Activated T-helper 1 cell treated with anti-CD3 and anti-CD28 coated beads, Interleukin-2, amount 50 U/mL, for 16 hours (primary cell): ENCODE measurements at places on chromosomes 6 and 20.
A peak's percentile ranks its signal among the peaks of the same experiment; 100 is the strongest.

GRCh38 chr20:18363708-18364107 is 75.4 kb downstream of the ZNF133 start:
- no peak for DNase-seq

DNA sequence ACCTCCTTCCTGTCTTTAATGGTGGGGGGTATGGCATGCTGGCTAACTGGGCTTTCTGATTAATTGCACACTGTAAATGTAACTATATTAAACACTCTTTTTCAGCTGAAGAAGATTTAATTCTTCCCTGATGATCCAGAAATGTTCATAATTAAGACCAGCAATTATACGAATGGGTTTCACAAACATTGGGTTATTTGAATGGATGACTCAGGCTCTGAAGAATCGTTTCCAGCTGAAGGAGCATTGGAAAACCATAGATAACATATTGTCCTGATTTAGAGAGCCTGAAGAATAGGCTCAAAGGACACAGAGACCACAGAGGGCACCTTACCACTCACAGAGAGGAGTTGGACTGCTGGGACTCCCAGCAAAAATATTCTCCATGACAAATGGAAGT is 130.7 kb upstream of the SSTR4 start:
- DNase-seq, result no peak

DNA sequence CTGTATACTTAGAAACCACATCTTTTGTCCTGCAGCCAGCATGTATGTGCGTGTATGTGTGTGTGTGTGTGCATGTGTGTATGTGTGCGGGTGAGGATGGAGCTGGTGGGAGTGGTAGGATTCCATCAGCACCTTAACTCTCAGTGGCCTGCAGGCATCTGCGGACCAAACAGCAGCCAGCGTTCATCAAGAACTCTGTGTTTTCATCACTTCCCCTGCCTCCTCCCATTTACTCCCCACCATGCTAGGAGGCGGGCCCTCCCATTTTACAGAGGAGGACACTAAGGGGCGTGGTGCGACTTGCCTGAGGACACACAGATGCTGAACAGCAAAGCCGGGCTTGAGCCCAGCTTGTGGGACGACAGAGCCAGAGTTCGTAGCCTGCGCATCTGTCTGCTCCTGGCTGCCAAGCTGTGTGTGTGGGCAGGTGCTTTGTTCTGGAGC is 8.9 kb downstream of the VSTM2L start:
- DNase-seq, result no peak

DNA sequence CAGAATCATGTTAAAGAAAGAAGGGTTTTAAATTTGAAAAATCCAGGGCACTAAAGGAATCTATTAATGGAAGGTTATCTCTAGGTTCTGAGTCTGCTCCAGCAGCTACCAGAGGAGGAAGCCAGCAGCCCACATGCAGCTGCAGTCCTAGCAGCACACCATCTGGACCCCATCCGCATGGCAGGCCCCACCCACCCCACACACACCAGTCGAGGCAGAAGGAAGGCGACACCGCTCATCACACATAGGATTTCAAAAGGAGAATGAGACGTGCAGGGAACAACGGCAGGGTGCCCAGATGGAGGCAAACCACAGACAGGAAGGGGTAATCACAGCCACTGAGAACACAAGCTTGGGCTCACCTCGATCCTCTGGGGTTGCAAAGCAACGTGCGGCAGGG is 78.9 kb downstream of the GINS1 start:
- no peak for DNase-seq

GRCh38 chr6:143060806-143061596 is at the start of gene AIG1:
AIG1 (plus strand) TSS chr6:143060889; CDS start chr6:143060926, 37 bp downstream.
- DNase-seq, result peak; percentile 26

DNA sequence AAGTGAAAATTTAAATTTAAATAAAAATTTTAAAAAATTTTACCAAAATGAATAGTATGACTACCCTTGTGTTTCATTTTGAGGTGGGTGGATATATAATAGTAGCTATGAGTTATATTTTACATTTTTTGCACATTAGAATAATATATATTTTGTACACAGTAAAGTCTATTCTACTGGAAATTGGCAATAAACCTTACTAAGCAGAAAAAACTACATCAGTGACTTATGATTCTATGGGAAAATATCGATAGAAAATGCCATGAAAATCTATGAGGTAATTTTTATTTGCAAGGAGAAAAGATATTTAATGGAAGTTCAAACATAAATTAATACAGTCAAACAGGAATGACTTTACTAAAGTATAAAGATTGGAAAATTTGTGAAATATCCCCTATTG is 2.8 kb upstream of the TSPYL4 start:
- DNase-seq, result no peak

- no peak for DNase-seq
These were observed 150.4 kb upstream of the PHACTR3 start for GRCh38 chr20:59453759-59454560.

DNA sequence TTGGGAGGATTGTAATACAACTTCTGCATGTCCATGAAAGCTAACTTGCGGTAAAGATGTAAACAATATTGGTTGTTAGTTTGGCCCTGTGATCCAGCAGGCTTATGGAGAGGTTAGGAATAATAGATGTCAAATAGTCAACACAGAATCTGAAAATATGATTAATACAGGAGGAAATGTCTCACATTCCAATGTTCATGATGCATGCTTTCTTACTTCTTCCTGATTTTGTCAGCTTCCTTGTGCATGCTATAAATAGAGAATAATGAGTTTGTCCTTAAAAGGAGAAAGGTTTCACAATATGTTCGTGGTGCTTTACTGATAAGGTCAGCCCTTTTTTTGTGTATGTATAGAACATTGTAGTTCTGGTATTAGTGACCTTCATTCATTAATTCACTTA is 136.7 kb downstream of the MMUT start:
- DNase-seq, result no peak

DNA sequence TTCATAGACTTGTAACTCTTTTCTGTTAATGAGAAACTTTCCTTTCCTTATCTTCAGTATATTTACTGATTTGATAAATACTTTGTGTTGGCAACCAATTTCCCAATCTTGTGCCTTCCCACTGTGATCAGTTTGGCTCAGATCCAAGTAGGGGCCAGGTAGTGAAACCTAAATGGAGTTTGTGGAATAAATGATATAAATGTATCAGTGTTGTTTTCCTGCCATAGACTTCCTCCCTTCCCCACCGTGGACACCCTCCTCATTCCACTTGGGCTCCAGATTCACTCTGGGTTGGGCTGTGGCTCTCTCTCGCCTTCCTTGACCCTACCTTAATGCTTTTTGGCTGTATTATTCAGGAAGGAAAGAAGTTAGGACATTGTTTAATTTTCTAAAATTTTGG is 1.3 kb downstream of the ZKSCAN3 start:
- DNase-seq, result no peak

- DNase-seq, result no peak
These were observed 42.6 kb upstream of the DEK start for GRCh38 chr6:18306977-18307376.

GRCh38 chr6:98498866-98499265 is 335.5 kb upstream of the POU3F2 start:
- DNase-seq, result no peak

- no peak for DNase-seq
These were observed 43.5 kb upstream of the TINAG start for GRCh38 chr6:54264581-54265272.

GRCh38 chr6:77447254-77447653 is 16.0 kb downstream of the HTR1B start:
- no peak for DNase-seq

DNA sequence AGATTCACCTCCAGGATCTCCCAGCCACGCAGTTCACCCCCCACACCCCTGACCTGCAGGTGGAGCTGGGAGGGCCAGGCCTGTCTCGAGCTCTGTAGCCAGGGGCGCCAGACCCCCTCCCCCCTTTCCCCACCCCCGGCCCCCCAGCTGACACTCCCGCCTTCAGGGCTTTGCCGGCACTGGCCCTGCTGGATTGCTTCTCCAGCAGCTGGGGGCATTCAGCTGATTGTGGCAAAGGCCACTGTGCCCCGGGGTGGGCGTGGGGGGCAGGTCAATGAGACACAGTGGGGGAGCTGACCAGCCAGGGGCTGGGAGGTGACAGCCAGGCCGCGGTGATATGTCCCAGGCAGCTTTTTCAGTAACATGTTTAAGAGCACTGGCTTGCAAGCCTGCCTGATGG is 22.2 kb downstream of the ZBP1 start:
- no peak for DNase-seq

DNA sequence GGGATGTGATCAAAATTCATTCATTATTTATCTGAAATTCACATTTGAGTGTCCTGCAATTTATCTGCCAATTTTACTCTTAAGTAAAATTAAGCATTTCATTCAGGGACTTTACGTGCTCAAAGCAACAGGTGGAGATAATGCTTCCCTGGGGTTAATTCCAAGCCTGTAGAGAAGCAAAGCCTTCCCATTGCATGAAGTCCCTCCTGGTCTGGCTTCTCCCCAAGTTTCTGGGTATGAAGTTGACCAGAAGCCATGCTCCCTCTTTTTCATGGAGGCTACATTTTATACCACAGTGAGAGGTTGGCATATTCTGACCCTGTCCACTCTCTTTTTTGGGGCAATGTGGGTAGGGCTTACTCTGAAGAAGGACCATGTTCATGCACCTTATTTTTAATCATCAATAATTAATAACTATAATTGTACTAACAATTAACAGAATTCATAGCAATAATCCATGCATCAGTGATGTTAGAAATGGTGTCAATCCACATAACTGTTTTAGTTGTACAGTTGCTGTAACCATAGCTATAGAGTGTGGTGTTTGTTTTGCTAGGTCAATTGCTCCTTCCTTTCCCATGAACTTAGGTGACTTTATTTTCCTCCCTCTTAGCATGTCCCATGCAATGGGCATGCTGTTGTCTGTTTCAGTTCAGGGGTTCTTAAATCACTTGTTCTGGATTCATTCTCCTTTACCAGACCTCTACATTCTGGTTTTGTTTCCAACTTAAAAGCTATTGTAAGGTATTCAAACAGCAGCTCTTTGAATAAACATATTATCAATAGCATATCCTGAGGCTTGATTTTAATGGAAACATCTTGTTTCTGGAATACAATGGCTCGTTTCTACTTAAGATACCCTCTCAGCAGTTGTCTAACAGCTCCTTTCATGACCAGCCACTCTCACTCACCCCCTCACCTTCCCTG is 1.5 kb downstream of the LAMA4 start:
- DNase-seq, result no peak

GRCh38 chr6:1657116-1657770 is 47.5 kb downstream of the FOXC1 start:
- no peak for DNase-seq

DNA sequence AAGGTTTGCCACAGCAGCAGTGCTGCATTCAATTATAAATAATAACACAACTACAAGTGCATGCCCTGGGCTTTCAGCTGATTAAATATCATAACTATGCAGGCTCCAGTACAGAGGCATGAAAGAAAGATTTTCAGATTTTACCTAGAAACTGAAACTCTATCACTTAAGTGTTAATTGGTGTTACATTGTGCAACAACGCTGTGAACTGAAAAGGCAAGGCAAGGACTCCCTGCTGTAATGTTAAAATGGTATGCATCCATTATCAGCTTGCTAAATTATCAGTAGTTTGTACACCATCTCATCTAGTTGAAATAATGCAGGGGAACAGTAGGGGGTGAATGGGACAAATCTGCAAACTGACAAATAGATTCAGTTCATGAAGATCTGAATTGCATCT is 976.7 kb upstream of the MANEA start:
- DNase-seq, result no peak

DNA sequence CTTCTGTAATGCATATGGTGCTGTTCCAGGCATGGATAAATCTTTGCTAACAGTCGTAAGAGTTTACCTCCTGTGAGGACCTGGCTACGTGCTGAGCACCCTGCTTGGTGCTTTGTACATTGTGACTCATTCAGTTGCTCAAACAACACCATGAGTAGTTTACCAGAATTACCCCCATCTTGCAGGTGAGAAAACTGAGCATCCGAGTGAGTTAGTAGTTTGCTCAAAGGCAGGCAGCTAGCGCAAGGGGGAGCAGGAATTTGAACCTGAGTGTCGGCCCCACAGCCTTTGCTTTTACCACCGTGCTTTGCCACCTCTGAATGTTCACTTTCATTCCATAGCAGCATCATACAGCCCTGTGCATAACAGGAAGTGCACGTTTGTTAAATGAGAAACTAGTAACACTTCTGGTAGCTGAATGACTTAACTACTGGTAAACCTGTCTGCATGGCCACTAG is 121.9 kb downstream of the MTHFD1L start:
- DNase-seq, result peak; percentile 21

DNA sequence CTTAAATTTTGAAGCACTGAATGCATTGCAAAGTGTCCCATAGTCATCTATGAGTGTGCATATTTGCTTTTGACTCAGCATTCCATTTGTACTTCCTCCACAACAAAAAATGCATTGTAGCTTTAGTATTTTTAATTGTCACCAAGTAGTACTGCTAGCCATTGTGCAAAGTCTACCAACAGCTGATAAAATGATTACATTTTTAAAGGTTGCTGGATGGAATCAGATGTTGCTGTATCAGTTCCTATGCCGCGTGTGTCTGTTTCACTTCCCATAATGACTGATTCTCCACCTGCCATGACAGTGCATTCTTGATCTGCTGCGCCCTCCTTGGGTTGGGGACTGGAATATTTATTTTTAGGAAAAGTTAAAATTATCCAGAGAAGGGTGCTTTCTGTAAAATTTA is 41.2 kb downstream of the SLX4IP start:
- no peak for DNase-seq

GRCh38 chr6:14837435-14837834 is 408.4 kb upstream of the JARID2 start:
- DNase-seq, result no peak

- DNase-seq, result no peak
These were observed 98.3 kb downstream of the SOD2 start for GRCh38 chr6:159594750-159595117.

GRCh38 chr6:147467886-147468285 is 40.6 kb upstream of the SAMD5 start:
- DNase-seq, result no peak

DNA sequence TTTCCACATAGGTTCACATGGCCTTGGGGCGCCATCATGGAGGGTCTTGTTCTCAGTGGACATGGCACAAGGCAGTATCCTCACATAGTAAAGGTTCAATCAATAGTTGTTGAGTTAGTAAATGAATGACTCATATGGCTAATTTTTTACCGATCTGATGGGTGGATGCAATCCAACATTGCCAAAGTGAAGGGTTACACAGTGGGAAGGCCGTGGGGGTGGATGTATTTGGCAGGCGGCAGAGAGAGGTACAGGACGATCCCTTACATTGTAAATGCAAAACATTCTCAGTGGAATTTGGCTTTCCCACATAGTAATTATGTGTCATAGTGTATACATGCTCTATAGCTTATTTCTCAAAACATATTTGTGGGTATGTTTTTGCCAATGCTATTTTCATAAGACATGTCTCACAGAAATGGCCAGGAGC is 21.0 kb upstream of the PDE7B start:
- no peak for DNase-seq

DNA sequence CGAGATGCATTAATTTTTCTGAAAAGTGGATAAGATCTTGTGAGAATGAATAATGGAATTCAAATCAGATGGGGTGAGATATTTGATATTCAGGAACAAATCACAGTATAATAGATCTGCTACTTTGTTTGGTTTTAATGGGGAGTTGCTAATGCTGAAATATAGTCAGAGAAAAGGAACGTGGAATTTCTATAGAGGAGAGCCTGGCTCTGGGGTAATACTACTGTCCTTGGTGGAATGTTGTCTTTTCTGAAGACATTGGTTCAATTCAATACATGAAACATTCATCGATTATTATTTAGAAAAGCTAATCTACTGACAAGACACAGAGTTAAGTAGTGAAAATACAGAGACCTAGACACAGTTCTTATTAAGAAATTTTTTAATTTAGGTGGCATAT is 108.6 kb downstream of the ESR1 start:
- no peak for DNase-seq
